ENCODE measurements at places on chromosomes 12 and 14.

DNA sequence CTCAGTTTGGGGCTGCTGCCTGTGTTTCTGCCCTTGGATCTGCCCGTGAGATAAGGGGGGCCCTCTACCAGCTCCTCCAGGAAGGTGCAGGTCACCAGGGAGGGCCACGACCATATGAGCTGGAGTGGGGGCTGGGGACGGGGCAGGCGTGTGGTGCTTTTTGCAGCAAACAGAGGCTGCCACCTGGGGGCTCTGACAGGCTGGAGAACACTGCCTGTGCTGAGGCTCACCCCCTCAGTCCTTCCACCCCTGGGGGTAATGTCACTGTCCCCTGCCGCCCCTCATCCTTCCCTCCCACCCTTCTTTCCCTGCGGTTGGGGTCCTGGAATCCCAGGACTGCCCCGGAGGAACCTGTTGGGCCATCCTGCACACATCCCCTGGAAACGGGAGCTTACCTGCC lies 3.2 kb downstream of the PLD4 start:
- DNase-seq = no peak

DNA sequence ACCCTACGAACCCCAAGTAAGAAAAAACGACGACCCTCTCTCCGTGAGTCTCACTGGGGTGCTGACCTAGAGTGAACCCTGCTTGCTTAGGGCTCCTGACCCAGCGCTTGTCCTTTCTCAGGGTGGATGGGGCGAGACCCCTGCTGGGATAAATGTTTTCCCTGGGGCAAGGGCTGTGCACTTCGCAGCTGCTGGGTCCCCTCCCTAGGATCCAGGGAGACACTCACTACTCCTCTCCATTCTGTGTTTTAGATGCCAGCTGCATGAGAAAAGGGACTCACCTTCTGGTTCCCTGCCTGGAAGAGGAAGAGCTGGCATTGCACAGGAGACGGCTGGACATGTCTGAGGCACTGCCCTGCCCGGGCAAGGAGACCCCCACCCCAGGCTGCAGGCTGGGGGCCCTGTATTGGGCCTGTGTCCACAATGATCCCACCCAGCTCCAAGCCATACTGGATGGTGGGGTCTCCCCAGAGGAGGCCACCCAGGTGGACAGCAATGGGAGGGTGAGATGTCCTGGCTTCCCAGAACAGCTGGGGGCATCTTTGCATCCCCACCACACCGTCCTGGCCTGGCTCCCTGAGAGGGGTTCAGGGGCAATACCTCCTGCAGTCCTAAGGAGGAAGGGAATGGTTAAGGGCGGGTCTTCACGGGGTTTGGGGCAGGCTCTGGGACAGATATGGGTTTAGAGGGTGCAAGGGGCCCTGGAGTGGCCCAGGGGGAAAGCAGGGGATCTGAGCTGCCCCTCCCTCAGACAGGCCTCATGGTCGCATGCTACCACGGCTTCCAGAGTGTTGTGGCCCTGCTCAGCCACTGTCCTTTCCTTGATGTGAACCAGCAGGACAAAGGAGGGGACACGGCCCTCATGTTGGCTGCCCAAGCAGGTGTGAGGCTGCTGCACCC lies 663 bp downstream of the ANKRD33 start:
- no peak for DNase-seq

- no peak for DNase-seq
Measured at GRCh38 chr12:24808651-24809050, 140.2 kb downstream of the BCAT1 start.

- DNase-seq = no peak
Measured at GRCh38 chr12:65881348-65881961, 57.2 kb downstream of the HMGA2 start.

GRCh38 chr14:96754845-96755184 lies 42.4 kb upstream of the VRK1 start:
- DNase-seq = no peak

DNA sequence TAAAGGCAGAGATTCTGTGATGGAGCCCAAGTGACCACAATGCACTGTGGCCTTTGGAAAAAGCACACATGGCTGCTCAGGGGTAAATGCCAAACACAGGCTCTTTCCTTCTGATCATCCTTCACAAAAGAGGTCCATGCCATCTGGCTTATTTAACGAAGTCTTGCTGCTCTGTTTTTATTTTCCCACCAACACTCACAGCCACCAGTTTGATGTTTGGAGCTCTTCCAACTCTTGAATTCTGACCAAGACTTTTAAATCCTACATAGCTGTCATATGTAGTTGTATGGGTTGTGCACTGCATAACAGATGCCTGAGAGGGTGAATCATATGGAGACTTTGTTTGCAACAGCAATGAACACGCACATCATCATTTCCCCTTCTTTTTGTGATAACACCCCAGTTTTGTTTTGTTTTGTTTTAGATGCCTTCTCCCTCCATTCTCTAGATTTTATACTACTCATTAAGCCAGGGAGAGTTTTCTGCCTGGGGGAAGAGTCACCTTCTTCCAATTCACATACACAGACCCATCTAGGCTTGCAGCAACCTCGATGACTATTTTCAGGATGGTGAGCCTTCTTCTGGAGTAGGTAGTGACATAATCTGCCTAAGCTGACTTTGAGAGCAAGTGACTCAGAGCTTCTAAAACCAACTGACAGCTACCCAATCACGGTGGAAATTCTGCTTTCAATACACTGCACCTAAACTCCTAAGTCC lies 145.2 kb upstream of the WSCD2 start:
- DNase-seq = no peak

DNA sequence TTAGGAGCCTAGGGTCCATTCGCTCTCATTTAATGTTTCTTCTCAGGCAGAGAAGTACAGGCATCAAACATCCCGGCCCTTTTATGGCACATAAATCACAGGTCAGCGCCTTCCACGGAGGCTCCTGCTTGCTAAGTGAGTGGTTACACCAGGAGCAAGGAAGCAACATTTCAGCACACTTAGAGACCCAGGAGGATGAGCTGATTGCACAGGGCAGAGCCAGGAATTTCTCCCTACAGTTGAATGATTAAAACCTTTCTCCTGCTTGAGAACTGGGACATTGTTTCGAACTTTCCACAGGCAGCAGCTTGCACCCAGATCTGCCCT lies 233.4 kb downstream of the SPTSSA start:
- DNase-seq = no peak

GRCh38 chr14:74940956-74941565 lies 14.3 kb downstream of the PGF start:
- DNase-seq = no peak

- DNase-seq = no peak
Measured at GRCh38 chr12:131796754-131797587, 31.2 kb upstream of the MMP17 start.

DNA sequence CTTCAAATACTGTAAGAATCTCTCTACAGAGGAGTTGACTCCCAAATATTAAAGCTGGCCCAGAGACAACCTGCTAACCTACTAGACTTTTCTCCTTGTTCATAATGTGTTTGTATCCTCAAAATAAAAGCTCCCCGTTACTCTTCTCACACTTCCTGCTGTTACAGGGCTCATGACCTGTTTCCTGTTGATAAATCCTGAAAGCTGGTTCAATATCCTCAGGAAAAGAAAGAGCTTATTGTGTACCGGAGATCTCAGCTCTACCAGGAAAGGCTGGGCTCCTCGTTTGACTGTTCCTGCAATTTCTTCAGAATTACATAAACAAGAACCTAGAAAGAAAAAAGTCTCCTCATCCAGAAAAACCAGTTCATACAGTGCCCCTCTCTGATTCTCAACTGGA lies 30.8 kb downstream of the CLEC1A start:
- DNase-seq = no peak

GRCh38 chr12:120662879-120663278 lies 22.5 kb downstream of the CABP1 start:
- DNase-seq = no peak

DNA sequence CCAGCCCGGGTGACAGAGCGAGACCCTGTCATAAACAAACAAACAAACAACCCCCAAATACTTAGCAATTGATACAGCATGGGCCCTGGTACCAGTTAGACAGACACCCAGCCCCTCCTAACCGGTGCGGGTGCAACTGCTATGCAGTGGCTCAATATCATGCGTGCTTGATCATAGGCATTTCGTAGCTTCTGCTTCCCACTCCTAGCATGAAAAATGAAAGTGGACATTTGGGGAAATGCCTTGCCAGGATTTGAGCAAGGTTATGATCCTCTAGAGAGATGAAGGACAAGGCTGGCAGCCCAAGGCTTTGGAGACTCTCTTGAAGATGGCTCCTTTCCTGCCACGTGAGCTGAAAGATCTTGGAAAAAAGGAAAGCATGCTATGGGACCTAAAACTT lies 13.7 kb downstream of the FGF6 start:
- no peak for DNase-seq

GRCh38 chr14:106491851-106492250 lies 965.5 kb downstream of the TMEM121 start:
- no peak for DNase-seq

DNA sequence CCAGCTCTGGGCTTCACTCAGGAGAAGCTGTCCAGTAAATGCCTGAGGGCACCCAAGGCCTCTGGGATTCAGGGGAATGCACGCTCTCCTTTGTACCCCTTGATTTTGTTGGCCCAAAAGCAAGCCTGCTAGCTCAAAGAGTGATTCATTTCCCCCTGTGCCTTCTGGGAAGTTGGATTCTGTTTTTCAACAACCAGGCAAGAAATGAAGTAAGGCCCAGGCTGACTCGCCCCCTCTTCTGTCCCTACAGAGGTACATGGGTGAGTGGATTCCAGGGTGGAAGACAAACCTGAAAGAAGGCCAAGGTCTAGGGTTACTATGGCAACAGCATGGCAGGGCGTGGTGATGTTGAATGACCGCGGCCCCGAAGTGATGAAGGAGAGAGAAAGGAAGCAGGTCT lies 9.3 kb upstream of the SERPINA5 start:
- no peak for DNase-seq

DNA sequence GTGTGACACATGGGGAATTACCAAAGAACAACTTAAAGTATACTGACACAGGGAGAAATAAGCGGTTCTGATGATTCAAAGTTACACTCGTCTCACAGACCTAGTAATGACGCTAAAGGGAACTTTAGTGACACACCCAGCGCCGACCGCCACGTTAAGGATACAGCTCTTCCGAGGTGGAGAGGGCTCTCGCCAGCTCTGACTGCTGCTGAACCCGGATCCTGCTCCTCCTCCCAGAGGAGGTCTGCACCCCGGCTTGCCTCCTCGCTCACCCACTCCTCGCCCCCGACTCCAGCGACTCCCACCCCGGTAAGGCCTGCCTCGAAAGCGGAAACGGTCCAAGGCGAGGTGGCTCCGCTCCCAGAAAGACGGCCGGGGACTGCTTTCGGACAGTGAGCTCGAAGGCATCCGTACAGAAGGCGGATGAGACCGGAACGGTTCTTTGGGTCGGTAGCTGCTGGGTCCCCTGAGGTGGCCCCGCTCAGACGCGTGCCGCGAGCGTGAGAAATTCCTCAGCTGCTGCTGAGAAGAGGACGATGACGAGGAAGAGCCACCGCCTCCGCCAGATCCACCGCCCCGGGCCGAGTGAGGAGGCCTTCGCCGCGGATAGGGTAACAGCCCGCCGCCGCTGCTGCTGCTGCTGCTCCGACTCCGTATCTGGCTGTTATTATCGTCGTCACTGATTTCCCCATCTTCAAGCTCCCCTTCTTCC lies 643 bp downstream of the ZFC3H1 start:
- DNase-seq = peak; percentile 57

- DNase-seq = no peak
Measured at GRCh38 chr12:96040305-96041133, 5.1 kb upstream of the LTA4H start.
